ENCODE measurements at places on chromosomes 16 and 17. TPM values are rescaled to one million over a fixed set of nuclear protein-coding genes. Genes with fewer than 3 reads are reported as not detected.

- peak; percentile 16 for DNase-seq
Observed at GRCh38 chr17:67165201-67165600, 79.8 kb downstream of the HELZ start.

The RRAD gene
- polyA plus RNA-seq, result 435 TPM

DNA sequence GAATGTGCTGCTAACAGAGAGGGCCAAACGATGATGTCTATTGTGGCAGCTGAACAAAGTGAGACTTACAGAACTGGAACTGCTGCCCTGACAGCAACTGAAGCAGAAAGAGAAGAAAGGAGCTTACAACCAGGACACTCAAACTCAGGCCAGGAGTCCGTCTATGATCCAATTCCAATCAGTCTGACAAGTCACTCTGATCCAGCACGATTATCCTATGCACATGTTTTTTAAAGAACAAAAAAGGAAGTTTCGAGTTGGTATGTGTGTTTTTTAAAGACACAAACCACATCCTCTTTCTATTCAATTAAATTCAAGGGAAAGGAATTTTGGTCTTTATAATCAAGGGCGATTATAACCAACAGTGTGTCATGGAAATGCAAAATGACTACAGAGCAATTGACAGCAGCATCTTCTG is 42.4 kb upstream of the MTMR4 start:
- DNase-seq, result no peak

DNA sequence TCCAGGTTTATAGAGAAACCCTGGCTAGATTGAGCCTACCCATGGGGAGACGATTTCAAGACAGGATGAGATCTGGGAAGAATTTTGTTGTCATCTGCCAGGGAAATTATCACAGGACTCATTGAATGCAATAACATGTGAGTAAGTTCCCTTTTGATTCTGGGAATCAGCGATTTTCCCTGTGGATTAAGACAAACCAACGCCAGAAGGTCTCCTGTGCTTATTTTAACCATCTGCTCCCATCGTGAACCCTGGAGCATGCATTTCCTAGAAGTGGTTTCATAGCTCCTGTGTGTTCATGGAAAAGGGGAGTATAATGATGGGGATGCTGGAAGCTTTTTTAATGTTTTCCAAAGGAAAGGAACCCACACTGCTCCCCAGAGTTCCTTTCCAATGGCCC is 21.0 kb upstream of the ARHGAP44 start:
- DNase-seq, result peak; percentile 12

The SLC16A6 gene
- 0.14 TPM for polyA plus RNA-seq

DNA sequence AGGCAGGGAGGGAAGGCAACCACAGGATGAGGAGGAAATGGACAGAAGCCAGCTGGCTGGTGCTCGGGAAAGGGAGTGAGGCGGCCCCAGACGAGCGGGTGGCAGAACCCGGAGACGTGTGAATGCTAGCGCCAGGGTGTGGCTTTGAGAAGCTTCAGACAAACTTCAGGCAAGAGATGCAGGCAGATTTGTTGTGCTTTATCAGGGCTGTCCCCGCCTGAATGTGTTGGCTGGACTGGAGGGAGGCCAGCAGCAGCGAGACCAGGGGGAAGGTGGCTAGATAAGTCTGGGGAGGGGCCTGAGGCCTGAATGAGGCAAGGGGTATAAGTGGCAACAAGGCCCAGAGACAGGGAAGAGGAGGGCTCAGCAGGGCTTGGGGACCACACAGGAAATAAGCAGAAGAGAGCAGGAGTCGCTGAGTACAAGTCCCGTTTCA is 22.0 kb downstream of the CAMKK1 start:
- DNase-seq, result no peak

The PIK3R5 gene
- 2.0 TPM for polyA plus RNA-seq

The CCL4L2 gene
- polyA plus RNA-seq, result 0.12 TPM

The RNF227 gene
- 1.5 TPM for polyA plus RNA-seq

DNA sequence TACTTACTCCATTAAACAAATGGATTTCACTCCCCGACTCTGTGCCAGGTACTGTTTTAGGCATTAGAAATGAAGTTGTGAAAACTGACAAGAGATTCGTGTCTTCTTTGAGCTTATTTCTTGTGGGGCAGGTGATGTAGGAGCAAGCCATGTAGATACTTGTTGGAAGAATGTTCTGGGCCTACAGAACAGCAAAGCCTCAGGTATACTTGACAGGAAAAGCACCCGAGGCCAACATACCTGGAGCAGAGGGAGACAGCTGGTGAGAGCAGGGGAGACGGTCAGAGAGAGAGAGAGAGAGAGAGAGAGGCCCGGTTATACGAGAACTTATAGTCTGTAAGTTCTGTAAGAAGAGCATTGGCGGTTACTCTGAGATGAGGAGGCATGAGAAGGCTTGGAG is 110.8 kb downstream of the FTO start:
- DNase-seq, result no peak

GRCh38 chr16:4631444-4631843 is 6.8 kb downstream of the MGRN1 start:
- DNase-seq, result no peak

DNA sequence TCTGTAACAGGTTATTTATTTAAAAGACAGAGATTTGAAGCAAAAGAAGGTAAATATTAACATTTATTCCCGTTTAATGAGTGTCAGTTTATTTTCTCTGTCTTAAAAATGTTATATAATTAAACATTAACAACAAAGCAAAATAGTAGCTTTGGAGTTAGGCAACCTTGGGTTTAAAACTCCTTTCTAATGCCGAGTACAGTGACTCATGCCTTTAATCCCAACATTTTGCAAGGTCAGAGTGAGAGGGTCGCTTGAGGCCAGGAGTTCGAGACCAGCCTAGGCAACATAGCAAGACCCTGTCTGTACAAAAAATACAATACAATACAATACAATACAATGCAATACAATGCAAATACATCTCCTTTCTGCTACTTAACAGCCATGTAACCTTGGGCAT is 128.7 kb downstream of the CHD9 start:
- no peak for DNase-seq

DNA sequence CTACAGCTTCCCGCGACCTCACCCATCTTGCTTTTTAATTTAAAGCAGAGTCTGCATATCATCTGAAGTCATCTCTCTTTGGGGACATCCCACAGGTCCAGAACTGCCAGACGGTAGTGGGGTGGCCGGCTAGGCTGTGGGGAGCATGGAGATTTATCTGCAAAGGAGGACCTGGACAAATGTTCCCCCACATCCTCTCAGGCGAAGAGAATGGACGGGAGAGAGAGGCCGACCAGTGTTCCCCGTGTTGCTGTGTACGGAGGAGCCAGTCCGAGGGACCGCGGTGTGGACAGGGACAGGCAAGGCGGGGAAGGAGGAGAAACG is 665 bp upstream of the MT1M start:
- no peak for DNase-seq

GRCh38 chr16:19737306-19738038 is 19.4 kb downstream of the IQCK start:
- no peak for DNase-seq

The LAT gene
- 1.8 TPM for polyA plus RNA-seq

DNA sequence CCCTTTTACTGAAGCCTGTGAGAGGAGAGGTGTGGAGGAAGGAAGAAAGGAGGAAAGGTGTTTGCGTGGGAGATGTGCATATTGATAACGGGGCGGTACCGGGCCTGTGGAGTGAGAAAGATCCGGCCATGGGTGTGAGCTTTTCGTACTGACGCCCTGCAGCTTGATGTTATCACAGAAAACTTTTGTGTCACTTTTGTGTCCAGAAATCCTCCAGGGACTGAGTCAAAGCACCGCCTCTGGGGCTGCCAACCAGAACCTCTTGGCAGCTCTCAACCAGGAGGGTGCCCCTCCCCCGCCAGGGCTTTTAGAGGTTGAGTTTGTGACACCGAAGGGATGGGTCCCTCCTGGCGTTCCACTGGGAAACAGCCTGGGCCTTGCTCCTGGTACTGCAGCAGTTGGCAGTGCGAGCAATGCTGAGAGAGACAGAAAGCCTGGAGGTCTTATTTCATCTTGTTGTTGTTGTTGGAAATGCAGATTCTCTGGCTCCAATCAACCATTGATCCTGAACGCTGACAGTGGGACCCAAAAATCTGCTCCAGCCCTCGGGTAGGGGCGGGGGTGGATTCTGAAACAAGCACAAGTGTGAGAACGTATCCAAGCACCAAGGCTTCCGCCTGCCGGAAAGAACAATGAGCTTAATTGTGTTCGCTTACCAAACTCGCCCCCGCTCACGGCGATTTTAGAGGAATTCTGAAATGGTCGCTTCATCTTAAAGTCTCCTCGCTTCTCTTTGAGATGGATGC is 65.0 kb downstream of the CRISPLD2 start:
- DNase-seq, result peak; percentile 44

The NPIPA2 gene
- polyA plus RNA-seq, result 10.6 TPM

GRCh38 chr16:66547101-66547989 is 2.6 kb downstream of the TK2 start:
- no peak for DNase-seq

DNA sequence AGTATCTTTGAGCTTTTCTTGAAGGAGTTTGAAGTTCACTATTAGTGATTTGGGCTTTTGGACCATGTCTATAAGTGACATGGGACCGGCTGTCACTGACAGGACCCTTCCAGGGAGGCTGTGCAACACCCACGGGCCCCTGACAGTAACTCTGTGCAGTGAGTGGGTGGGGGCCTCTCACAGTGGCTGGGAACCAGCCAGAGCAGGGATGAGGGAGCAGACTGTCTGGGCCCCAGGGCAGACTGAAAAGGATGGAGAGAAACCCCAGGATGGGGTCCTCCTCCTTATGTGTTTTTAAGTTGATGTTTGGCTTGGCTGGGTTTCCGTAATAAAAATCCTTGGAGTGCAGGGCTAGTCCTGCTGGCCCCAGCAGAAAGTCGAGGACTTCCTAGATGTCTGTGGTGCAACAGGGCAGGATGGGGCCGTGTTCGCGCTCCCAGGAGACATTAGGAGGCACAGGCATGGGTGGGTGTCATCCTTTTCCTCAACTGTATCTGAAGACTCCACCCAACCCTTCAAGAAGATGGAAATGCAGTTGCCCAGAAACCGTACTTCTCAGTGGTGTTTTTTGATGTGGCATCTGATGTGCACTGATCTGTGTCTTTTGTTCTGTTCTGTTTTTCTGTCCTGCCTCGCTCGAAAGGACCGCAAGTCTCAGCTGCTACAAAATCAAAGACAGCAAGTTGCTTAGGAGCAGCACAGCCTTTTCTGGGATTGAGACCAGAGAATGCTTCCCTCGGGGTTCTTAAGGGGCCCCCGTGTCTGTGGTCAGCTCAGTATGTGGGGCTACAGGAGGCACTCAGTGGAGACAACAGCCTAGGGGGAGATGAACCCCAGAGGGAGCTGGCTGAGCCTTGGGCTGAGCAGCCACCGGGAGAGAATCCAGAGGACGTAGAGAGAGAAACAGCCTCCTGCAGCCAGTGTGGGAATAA is 24.2 kb downstream of the PLD6 start:
- DNase-seq, result no peak

GRCh38 chr16:86563469-86564345 is 2.9 kb upstream of the FOXC2 start:
- peak; percentile 80 for DNase-seq

DNA sequence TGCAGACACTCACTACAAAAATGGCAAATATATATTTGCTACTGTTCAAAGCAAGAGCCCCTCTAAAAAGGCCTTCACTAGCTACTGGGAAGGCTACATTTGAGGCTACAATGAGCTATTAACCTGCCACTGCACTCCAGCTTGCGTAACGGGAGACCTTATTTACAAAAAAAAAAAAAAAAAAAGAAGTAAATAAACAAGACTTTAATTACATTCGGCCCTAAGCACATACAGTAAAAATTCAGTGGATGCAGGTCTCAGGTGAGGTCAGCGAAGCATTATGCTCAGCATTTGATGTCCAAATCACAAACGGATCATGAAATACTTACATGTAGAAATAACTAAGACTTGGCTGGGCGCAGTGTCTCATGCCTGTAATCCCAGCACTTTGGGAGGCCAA is 26.7 kb upstream of the LCMT1 start:
- DNase-seq, result no peak

GRCh38 chr17:9361188-9361955 is 214.2 kb downstream of the STX8 start:
- no peak for DNase-seq

GRCh38 chr16:48450367-48450766 is 65.2 kb upstream of the SIAH1 start:
- no peak for DNase-seq

- no peak for DNase-seq
Observed at GRCh38 chr16:8713635-8714172, 39.3 kb downstream of the ABAT start.

DNA sequence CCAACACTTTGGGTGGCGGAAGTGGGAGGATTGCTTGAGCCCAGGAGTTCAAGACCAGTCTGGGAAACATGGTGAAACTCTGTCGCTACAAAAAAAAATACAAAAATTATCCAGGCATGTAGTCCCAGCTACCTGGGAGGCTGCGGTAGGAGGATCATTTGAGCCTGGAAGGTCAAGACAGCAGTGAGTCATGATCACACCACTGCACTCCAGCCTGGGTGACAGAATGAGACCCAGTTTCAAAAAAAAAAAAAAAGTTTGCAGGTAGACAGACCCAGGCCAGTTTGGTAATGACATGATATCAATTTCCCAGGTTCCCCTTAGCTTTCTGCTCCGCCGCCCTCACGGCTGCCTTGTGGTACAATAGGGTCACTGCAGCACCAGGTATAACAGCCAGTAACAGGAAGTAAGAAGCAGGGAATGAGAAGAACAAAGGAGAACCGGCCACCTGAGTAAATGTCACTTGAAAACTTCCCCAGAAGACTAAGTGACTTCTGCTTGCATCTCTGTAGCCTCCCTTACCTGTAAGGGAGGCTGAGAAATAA is 201.2 kb upstream of the HSBP1 start:
- no peak for DNase-seq

- no peak for DNase-seq
Observed at GRCh38 chr17:78793968-78794367, 11.9 kb upstream of the CYTH1 start.

The PRSS33 gene
- not detected for polyA plus RNA-seq

The SHCBP1 gene
- 1.8 TPM for polyA plus RNA-seq

The CEMP1 gene
- 0.44 TPM for polyA plus RNA-seq

- no peak for DNase-seq
Observed at GRCh38 chr17:40190197-40191021, 13.1 kb downstream of the RAPGEFL1 start.

Data from heart right ventricle (tissue), 16 donors.